ENCODE measurements at places on chromosomes 12 and 14. TPM values are rescaled to one million over a fixed set of nuclear protein-coding genes. Genes with fewer than 3 reads are reported as not detected.

- no peaks in the 10 kb centered on the region for H3K27me3 ChIP-seq
- H3K4me3 ChIP-seq, result no peak overlapping the region
- H3K36me3 ChIP-seq, result no peaks in the 10 kb centered on the region
- no peak overlapping the region for H3K27ac ChIP-seq
Observed at GRCh38 chr12:40819436-40820108, 127.3 kb downstream of the CNTN1 start.

DNA sequence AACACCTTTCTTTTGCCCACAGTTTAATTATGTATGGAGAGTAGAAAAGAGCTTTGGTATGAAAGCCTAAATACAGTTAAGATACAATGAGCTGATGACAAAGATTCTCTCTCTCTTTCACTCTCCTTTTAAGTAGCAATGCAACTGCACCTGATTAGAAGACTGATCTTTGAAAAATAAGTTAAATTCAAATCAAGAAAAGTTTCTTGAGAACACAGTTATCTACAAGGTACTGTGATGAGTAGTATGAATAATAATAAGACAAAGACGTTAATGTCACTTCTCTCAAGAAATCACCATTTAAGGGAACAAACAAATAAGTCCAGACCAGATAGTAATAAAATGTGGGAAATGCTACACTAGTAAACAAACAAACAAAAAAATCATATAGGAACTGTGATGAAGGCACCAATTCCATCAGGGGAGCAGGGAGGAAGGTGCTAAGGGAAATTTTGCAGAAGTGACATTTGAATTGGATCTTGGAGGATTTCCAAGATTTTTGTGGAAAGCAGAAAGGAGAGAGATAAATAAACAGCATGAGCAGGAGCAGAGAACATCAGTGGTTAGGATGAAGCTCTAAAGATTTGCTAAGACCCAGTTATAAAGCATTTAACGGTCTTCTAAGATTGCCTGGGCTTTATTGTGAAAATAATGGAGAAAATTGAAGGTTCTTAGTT is 65.2 kb upstream of the STK38L start:
- H3K27ac ChIP-seq, result peak overlapping the region; percentile 55
- no peak for DNase-seq
- H3K4me3 ChIP-seq, result no peak overlapping the region
- no peaks in the 10 kb centered on the region for H3K27me3 ChIP-seq
- H3K4me1 ChIP-seq, result no peaks in the 10 kb centered on the region
- H3K36me3 ChIP-seq, result no peaks in the 10 kb centered on the region

GRCh38 chr14:78524196-78524595 is 354.0 kb downstream of the NRXN3 start:
- no peak overlapping the region for H3K4me3 ChIP-seq
- H3K36me3 ChIP-seq, result no peaks in the 10 kb centered on the region
- no peak for DNase-seq

The SUPT16H gene
- 60.7 TPM for total RNA-seq

DNA sequence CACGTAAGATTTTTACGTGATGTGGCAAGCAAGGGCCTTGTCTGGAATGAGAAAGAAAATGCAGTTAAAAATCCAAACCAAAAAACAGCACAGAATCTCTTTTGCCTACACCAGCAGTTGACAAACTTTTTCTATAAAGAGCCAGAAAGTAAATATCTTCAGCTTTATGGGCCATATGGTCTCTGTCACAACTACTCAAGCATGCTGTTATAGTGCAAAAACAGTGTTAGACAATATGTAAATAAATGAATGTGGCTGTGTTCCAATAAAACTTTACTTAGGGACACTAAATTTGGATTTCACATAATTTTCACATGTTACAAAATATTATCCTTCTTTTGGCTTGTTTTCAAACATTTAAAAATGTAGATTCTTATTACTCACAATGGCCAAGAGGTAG is 6.2 kb upstream of the ELK3 start:
- no peak overlapping the region for H3K4me3 ChIP-seq
- no peaks in the 10 kb centered on the region for H3K4me1 ChIP-seq

The OXA1L gene
- 119 TPM for total RNA-seq

- H3K27ac ChIP-seq, result no peak overlapping the region
- DNase-seq, result no peak
- H3K4me3 ChIP-seq, result no peak overlapping the region
- H3K36me3 ChIP-seq, result no peaks in the 10 kb centered on the region
Observed at GRCh38 chr14:28676479-28676878, 90.1 kb upstream of the FOXG1 start.

DNA sequence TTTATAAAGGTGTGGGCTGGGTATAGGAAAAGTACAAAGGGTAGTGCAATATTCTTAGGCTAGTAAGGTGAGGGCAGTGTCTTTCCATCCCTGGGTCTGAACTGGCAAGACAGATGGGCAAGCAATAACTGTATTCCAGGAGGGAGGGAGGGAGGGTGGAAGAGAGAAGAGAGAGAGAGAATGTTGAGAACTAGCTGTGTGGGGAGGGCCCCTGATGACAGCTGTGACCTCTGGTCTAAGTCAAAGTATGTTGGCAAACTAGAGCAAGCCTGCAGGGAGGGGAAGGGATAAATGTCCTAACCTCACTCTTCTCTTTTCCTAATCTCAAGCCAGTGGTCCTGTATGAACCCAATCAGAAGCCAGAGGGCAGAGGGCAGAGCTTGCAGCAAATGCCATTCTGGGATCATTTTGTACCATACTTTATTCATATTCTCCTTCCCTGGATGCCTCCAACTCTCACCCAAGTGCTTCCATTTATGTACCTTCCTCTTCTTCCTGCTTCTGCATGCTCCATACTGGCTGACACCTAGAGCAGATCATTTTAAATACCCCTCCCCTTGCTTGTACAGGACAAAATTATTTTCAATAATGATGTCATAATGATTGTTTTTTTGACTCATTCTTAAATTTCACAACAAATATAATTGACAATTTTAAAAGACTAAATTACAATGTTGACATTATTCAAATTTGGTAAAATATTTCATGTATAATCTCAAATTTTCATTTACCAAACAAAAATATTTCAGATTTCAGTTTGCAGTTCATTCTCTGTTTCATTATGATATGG is 75.9 kb downstream of the AKAP6 start:
- H3K27me3 ChIP-seq, result no peaks in the 10 kb centered on the region
- no peaks in the 10 kb centered on the region for H3K4me1 ChIP-seq
- H3K4me3 ChIP-seq, result no peak overlapping the region
- DNase-seq, result no peak

- H3K4me1 ChIP-seq, result peaks cover 97% of the 10 kb centered on the region
- no peak overlapping the region for H3K27ac ChIP-seq
- no peak for DNase-seq
- no peak overlapping the region for H3K4me3 ChIP-seq
Observed at GRCh38 chr14:69620981-69621380, 9.6 kb downstream of the SUSD6 start.

- no peaks in the 10 kb centered on the region for H3K27me3 ChIP-seq
- peaks cover 5% of the 10 kb centered on the region for H3K4me1 ChIP-seq
- H3K27ac ChIP-seq, result no peak overlapping the region
- no peak overlapping the region for H3K4me3 ChIP-seq
- no peaks in the 10 kb centered on the region for H3K36me3 ChIP-seq
- peak; percentile 46 for DNase-seq
Observed at GRCh38 chr12:125533434-125534029, 468.3 kb downstream of the AACS start.

DNA sequence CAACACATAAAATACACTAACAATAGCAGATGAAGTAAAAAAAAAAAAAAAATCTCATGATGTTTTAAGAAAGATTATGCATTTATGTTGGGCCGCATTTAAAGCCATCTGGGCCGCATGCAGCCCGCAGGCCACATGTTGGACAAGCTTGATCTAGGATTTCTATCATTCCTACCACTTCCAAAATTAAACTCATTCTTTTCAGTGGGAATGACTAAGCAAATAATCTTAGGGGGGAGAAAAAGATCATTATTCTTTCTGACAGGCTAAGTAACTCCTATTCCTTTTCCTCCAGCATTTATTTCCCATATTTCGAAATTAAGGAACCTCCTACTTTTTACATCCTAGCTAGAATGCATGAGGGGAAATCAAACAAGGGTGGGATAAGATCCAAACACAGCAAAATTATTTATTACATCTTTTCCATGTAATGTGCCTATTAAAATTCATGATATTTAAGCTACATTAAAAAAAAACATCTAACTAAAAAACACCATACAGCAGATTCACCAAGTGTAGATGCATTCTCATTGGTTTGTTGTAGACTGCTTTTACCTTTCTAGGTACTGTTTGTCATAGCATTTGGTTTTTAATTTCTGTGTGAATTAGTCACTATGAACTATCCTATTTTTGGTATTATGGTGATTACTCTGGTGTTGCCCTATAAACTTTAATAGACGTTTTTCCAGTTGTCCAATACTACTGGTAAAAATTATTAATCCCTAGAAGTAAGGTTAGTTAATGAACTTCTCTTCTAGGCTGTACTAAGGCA is 76.1 kb downstream of the RASSF8 start:
- H3K4me3 ChIP-seq, result no peak overlapping the region
- no peak for DNase-seq
- no peaks in the 10 kb centered on the region for H3K27me3 ChIP-seq
- H3K36me3 ChIP-seq, result no peaks in the 10 kb centered on the region
- H3K4me1 ChIP-seq, result peaks cover 13% of the 10 kb centered on the region
- H3K27ac ChIP-seq, result no peak overlapping the region

The PTHLH gene
- total RNA-seq, result 2.8 TPM

DNA sequence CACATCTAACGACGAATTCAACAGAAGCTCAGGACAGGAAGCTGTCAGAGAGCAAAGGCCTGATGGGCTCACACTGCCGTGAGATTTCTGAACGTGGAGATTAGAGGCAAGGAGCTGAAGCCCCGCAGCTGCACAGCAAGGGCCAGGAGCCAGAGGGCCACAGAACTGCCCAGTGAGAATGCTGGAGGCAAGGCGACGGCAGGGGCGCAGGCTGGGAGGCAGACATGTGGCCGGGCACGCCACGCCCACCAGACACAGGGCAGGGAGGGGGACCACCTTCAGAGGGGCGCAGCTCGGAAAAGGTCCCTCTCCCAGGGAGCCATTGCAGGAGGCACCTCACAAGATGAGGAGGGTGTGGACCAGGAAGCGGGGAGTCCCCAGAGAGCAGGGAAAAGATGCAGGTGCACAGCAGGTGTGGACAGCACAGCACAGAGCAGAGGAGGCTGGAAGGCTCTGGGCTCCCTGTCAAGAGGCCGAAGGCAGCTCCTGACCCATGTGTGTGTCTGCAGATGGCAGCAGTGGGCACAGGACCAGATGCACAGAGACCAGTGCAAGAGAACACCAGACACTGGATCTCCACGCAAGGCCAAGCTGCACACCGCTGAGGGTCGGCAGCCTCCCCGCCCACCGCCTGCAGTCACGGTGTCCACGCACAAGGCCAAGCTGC is 23.0 kb downstream of the BTBD6 start:
- H3K4me3 ChIP-seq, result no peak overlapping the region
- peak; percentile 35 for DNase-seq
- no peaks in the 10 kb centered on the region for H3K27me3 ChIP-seq
- H3K36me3 ChIP-seq, result peaks cover 48% of the 10 kb centered on the region

DNA sequence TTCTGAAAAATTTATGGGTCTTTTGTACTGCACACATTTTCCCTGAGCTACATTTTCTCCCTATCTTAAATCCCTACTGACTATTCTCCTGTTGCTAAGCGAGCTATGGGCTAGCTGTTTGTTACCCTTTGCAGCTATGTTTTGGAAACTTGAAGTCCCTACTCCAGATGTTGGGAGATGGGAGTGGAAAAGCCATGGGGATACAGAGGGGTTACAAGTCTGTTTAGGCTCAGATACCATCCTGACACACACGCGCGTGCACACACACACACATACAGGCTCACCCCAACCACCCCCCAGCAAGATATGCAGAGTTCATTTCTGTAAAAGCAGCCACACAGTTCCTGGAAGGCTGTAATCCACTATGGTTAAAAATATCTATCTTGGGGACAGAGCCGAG is 15.8 kb downstream of the ATP5MC2 start:
- DNase-seq, result peak; percentile 55
- H3K27ac ChIP-seq, result peak overlapping the region; percentile 87
- H3K36me3 ChIP-seq, result peaks cover 28% of the 10 kb centered on the region
- peak overlapping the region; percentile 11 for H3K4me3 ChIP-seq
- H3K4me1 ChIP-seq, result peaks cover 37% of the 10 kb centered on the region

- H3K4me3 ChIP-seq, result no peak overlapping the region
- no peaks in the 10 kb centered on the region for H3K27me3 ChIP-seq
- no peaks in the 10 kb centered on the region for H3K36me3 ChIP-seq
- H3K4me1 ChIP-seq, result no peaks in the 10 kb centered on the region
- DNase-seq, result no peak
Observed at GRCh38 chr14:99327050-99327449, 55.1 kb upstream of the BCL11B start.
